SJSA1 (cell line): ENCODE measurements at places on chromosomes 2 and 18.

DNA sequence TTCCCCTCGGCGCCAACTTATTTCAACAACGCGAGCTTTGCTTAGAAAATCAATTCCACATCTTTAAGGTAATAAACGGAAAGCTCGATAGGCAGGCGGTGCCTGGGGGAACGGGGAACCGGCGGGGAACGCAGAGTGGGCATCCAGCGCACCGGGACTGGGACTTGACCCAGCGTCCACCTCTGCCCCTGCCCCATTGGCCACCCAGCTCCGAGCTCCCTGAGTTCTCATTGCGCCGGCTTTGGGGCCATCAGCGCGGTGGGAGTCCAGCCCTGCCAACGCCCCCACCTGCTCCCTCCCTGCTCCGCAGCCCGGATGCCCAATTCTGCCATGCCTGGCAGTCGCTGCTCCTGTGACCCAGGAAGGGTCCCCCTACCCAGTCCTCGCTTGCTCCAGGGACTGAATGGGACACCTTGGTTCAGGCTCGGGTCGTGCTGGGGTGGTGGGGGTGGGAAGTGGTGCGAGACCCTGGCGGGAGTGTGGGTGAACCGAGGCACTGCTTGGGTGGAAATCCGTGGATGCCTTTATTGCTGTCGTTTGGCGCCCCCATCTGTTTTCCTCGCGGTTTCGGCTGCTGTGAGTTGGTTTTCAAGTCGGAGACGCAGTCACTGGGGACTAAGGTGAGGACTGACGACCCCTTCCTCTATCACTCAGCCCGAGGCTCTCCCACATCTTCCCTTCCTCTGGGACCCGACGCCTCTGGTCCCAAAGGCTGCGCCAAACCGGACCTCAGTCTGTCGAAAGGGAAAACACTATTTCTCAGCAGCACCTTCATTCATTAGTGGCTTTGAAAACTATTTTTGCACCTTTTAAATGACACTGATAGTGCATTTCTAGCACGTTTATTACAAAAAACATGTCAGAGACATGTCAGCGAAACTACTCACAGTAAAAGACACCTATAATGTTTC, 2.4 kb upstream of the EVX2 start:
- DNase-seq: no peak

- DNase-seq: no peak
Measured at GRCh38 chr2:178380763-178381162, 70.2 kb downstream of the PRKRA start.

GRCh38 chr2:240852671-240853314, 15.8 kb upstream of the AGXT start:
- DNase-seq: no peak

GRCh38 chr18:9239720-9240119, 94.9 kb upstream of the TWSG1 start:
- no peak for DNase-seq

- DNase-seq: no peak
Measured at GRCh38 chr2:176174382-176174823, 14.1 kb upstream of the HOXD1 start.

DNA sequence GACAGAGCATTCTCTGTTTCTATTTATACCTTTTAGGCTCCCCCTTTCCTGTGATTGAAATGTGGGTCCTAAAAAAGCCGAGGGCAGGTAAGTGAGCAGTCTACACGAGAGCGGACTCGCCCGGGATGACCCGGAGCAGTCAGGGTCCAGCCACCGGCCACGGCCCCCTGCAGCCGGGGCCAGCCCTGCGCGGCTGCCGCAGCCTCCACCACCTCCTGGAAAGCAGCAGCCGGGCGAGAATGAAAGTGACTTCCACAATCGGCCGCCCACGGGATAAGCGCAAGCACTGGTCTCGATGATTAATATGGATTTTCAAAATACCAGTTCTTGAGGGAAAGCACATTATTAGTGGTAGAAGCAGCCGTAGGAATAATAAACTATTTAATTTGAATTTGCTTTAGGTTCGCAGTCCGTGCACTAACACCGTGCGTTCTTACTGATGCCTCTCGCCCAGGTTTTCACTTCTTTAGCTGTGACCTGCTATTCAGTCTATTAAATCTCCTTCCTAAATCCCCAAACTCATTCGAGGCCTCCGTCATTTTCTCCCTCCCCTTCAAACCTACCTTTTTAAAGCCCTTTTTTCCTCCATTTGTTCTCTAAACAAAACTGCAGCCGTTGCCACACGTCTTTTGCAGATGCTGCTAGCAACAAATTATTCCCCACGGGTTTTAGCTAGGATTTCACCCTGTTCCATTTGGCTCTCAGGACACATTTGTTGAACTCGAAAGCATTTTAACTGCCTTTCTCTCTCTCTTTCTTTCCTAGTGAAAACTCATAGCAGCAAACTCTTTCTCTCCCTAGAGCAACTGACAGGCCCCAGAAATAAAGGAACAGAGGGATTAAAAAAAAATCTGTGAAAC, 1015.1 kb upstream of the PIK3C3 start:
- DNase-seq: no peak

DNA sequence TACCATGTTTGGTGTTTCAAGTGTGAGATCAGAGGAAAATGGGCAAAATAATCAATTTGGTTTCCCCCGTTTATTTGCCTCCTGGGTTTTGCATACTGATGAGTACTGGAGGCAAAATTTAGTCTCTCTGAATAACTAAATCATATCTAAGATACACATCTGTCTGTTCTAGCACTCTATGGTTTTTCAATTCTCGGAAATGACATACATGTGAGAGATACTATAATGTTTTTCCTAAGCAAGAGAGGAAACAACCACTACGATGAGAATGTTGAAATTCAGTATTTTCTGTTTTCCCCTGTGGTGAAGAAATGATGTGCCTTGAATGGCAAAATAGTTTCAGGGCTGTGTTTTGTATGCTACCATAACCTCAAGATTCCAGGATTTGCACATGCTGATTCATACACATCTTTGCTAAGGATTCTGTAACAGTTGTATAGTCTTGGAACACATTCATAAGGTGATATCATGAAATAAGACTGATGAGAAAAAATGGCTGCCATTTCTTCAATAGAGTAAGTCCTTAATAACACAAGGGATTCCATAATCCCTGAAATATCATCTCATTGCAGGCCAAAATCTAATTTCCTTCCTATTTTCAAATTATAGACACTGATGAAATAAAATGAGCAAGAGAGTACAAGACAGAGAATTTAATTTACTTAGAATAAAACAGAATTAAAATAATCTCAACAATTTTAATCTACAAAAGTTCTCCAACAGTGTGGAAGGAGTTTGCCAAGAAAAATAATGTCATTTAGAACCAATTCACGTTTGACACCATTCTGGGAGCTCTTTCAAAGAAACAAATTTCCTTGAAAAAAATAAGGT, 316.6 kb downstream of the FIGN start:
- no peak for DNase-seq

- no peak for DNase-seq
Measured at GRCh38 chr2:117984208-117984607, 29.7 kb downstream of the CCDC93 start.

DNA sequence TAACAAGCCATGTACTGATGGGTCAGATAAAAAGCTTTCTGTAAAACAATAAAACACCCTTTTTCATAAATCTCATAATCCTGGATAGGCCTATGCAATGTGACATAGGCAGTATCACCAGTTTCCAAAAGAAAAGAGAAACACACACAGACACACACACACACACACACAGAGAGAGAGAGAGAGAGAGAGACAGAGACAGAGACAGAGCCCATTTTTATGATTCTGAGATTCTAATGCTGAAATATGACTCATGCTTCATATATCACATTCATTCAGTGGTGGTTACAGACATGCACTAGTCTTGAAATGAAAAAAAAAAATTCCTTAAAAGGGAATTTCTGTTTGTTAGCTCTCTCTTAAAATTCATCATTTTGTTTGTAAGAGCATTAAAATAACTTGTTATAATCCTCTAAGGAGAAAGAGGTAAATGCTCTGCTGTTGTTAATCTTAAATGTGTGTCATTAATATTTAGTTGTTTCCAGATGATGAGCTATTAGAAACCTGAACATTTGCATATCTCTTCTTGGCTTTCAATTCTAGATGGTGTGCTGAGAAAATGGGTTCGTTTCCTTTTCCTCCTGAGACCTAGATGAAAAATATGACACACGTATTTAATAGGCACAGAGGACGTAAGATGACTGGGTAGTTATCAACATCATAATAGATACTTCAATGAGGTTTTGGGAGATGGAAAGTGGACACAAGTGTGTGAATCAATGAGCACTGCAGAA, 1598.7 kb upstream of the ACVR2A start:
- DNase-seq: peak; percentile 3

GRCh38 chr2:226429476-226429875, 370.1 kb downstream of the IRS1 start:
- no peak for DNase-seq

- DNase-seq: peak; percentile 85
Measured at GRCh38 chr2:138501425-138502254, at the start of gene SPOPL. SPOPL (plus strand) TSS chr2:138501770; CDS start chr2:138550217, 48,447 bp downstream.

DNA sequence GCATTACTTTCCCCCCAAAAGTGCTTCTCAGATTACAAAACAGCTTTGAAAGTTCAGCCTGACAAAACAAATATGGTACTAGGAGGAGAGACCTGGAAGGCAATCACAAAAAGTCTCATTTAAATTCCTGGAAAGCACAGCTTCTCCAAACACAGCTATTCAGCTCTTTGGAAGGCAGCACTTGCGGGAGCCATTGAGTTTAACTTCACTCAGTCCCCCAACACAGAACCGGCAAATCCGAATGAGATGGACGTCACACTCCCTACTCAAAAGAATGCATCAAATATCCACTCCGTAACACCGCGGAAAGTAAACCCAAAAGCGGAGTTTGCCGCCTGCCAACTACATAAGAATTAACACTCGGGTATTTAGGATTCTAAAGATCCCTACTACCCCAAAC, 638 bp downstream of the ST6GAL2 start:
- DNase-seq: no peak

DNA sequence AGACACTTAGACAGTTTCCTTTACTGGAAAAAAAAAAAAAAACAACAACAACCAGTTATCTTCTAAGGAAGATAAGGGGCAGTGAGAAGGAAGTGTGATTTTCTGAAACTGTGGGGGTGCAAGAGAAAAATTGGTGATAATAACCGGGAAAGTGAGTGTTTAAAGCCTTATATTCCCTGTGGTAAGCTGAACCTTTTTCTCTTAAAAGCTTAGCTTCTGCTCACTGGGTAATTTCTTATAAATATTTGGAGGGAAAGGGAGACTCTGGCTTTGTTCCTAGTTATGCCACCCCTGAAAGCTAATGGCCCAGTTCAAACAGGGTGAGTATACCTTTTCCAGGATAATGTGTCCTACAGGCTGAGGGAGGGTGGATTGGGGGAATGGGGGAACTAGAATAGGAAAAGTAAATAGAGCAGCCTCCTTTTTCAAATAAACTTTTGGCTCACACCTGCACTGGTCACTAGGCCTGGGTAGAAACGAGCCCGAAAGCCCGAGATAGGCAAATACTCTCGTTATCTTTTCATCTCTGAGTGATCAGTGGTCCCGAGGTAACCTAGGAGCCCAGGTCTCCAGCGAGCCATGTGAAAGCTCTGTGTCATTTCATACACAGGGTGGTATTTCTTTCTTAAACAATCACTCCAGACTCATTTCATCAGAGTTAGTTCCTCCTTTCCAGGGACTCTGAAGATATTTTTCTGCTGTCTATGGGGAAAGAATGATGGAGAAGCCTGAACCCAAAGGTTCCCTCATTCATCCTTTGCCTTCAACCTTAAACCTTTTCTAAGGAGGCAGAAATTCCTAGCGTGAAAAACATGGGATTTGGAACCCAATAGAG, 15.5 kb upstream of the SRBD1 start:
- DNase-seq: no peak

DNA sequence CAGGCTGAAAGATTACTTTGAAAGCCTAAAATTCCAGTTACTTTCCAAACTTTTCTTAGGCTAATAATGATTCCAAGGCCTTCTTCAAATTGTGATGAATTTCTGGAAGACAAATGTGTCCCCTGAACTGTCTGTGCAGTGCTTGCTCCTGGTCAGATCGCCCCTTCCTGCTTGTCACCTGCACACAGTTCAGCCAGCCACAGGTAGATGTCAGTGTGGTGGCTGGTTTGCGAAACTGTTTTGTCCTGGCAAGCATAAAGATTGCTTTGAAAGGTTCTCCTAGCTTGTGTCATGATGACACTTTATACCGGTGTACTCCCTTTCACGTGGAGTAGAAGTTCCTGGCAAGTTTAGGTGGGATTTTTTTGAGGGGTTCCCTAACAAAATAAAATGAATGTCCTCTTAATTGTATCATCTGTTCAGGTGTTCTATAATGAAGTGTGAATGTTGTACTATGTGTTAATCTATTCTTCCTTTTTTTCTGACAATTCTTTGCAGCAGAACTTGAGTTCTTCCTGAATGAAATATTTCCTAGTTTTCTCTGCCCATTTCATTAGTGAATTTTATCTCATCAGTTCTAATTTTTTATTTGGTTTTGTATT, 298.8 kb downstream of the ZNF407 start:
- no peak for DNase-seq

- DNase-seq: peak; percentile 90
Measured at GRCh38 chr2:54903736-54904554, 146.3 kb downstream of the RTN4 start.

DNA sequence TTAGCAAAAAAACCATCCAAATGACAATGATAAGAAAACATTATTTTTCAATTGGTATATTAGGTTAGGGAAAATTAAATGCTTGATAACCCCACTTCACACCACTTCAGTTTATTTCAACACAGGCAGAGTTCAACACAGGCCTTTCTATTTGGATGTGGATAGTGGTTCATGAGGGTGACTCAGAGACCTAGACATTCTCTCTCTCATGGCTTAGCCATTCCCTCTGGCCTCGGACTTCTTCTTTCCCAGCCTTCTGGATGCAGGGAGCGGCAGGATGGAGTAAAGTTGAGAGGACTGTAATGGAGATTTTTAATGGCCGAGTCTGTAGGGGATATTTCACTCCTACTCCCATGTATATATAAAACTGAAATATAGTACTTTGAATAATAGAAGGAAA, 109.7 kb downstream of the CTNNA2 start:
- DNase-seq: peak; percentile 41

DNA sequence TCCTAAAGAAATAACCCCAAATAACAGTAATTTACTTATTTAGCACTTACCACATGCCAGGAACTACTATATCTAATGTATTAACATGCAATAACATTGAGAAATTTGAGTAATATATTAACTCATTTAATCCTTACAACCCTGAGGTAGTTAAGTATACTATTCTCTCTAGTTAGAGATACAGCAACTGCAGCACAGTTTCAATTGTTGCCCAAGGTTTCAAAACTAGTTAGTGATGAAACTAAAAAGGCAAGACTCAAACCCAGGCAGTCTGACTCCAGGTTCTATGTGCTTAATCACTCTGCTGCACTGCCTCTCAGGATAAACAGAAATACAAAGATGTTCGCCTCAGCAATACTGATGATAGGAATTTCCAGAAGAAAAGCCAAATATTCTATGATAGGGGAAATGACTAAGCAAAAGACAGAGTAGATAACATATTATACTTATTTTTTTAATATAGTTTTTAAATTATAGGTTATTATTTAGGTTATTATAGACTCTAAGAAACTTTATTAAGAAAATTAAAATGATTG, 88.0 kb downstream of the SS18 start:
- no peak for DNase-seq

- DNase-seq: no peak
Measured at GRCh38 chr2:102418421-102418961, 4.5 kb upstream of the IL18RAP start.
